Activated T-helper 1 cell treated with anti-CD3 and anti-CD28 coated beads, Interleukin-2, amount 50 U/mL, for 16 hours (primary cell): ENCODE measurements at places on chromosomes 6 and 20.
A peak's percentile ranks its signal among the peaks of the same experiment; 100 is the strongest.

GRCh38 chr6:150099953-150100352, 31.0 kb upstream of the ULBP3 start:
- DNase-seq: no peak

GRCh38 chr6:3455569-3456394, 1.1 kb downstream of the SLC22A23 start:
- no peak for DNase-seq

GRCh38 chr6:159595173-159595572, 97.9 kb downstream of the SOD2 start:
- no peak for DNase-seq

DNA sequence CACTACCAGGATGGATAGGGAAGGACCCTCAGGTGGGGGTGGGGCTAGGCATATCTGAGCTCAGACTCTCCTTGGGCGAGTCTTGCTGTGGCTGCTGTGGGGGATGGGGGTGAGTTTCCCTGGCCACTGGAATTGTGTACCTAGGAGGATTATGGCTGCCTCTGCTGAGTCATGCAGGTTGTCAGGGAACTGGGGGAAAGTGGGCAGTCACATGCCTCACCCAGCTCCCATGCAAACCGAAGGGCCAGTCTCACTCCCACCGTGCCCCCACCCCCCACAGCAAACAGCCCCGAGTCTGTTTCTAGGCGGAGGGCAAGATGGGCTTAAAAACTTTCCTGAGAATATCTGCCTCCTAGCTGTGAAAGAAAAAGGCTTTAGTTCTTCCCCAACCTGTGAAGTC, 210.3 kb upstream of the FERMT1 start:
- no peak for DNase-seq

DNA sequence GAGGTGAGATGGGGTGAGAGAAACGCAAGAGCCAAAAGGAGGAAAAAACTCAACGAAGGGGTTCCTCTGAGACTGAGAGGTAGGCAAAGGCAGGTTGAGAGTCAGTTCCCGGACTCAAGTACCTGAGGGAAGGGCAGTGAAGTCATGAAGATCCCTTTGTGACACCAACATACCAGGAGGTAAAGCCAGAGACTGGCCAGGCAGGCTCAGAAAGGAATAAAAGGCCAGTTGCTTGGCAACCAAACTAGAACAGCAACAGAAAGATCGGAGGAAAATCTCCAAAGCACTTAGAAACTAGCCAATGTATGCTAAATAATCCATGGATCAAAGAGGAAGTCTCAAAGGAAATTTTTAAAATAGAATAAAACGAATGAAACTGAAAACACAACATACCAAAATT, 209.8 kb upstream of the PROKR2 start:
- DNase-seq: no peak

- no peak for DNase-seq
Observed at GRCh38 chr6:57262488-57262887, 40.4 kb upstream of the RAB23 start.

DNA sequence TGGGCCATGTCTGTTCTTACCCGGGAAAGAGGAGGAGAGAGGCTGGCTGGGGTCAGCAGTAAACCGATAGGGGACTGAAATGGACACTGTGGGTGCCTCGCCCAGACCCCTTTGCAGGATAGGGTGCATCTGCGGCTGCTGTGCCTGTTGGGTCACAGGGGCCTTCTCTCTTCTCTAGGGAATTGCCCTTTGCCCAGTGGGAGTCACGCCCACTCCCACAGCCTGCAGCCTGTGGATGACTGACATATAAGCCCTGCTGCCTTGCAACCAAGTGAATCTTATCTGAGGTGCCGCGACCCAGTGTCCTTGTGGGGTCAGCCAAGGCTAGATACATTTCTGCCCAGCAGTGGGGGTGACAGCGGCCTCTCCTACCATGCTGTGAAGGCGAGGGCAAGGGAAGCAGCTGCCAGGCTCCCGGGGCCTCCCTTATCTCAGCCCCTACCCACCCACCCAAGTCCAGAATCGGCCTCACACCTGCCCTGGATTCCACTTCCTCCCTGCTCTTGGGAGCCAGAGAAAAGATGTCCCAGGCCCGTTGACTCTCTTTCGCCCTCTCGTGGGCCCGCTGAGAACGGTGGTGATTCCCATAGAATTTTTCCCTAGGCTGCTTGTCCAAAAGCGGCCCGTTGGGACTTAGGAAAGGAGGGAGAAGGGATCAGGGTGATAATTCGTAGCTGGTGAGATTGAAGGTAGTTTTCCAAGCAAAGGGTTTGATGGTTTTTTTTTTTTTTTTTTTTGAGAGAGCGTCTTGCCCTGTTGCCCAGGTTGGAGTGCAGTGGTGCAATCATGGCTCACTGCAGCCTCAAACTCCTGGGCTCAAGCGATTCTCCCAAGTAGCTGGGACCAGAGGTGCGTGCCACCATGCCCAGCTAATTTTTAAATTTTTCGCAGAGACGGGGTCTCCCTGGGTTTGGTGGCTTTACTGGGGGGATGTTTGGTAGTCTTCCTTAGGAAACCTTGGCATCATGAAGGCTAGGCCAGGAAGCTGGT, 76.4 kb upstream of the RNF24 start:
- no peak for DNase-seq

GRCh38 chr20:18436847-18437246, 30.0 kb downstream of the DZANK1 start:
- DNase-seq: no peak

- peak; percentile 8 for DNase-seq
Observed at GRCh38 chr20:2986466-2986865, 57.0 kb upstream of the GNRH2 start.

GRCh38 chr20:31560746-31561598, 44.1 kb upstream of the ID1 start:
- DNase-seq: no peak

- no peak for DNase-seq
Observed at GRCh38 chr6:52596371-52597028, 19.6 kb upstream of the TRAM2 start.

GRCh38 chr20:14745830-14746229, 408.4 kb upstream of the FLRT3 start:
- DNase-seq: no peak

DNA sequence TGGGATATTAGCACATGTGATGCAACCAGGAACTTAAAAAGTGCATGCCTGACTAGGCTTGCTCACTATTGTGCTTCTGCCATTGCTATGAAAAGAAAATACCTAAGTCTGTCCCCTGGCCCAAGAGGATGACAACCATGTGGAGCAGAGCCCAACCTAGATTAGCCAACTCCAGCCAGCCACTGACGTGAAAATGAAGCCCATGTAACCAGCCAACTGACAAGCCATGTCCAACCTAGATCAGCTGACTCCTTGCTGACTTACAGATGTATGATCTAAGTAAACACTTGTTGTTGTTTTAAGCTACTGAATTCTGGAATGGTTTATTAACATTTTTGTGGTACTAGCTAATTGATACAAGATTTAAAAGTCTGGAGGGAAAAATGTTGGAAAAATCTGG, 47.5 kb downstream of the PIGU start:
- DNase-seq: no peak

DNA sequence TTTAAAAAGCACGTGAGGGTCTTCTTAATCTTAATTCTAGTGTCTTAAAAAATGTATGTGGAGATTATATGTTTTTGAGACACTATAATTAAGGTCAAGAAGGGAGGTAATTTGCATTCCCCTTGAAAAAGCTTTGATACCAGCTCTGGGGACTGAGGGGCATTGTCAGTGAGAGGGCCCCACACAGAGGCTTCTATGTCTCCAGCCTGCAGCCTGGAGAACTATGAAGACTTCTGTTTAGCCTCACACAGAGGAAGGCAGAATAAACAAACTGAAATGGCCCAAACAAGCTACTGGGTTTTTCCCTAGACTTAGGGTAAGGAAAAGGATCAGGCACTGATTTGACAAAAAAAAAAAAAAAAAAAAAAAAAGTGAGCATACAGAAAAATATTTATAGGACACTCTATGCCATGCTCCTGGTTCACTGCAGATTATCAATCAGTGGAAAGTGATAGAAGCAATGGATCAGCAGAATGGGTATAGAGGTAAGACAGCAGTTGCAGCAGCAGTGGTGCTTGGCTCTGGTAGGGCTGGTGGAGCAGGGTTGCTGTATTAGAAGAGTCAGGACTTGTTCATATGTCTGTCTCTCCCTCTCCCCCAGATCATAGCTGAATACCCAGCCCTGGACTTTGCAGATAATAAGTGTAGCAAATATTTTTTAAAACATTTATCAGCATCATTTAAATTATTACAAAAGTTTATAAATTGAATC, 85.4 kb downstream of the KLHL32 start:
- no peak for DNase-seq

DNA sequence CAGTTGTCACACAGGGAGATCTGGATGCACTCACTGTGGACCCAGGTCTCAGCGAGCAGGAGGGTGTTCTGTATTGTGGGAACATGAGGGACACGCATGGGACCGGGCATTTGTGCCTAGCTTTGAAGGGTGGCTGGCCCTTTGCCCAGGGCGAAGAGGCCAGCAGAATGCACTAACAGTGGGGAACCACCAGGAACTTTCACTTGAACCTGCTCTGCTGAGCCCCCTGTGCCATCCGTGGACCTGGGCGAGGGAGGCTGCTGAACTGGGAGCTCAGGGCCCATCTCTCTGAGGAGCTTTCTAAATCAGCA, 1.2 kb upstream of the ULBP2 start:
- DNase-seq: no peak

DNA sequence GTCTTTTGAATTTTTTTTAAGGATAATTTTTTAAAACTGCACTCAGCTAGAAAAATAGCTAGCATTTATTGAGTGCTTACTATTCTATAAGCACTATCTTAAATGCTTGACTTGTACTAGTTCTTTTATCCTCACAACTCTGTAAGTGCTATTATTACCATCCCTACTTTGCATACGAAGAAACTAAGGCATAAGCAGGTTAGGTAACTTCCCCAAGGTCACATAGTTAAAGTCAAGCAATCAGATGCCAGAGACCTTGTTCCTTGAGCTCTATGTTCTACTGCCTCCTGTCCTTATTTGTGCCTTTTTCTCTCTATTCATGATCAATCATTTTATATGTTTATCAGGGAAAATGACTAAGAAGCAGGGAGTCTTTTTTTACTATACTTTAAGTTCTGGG, 65.0 kb downstream of the GCLC start:
- DNase-seq: no peak
